Activated T-cell treated with anti-CD3 and anti-CD28 coated beads for 48 hours (primary cell): ENCODE measurements at places on chromosomes 3 and 15.

DNA sequence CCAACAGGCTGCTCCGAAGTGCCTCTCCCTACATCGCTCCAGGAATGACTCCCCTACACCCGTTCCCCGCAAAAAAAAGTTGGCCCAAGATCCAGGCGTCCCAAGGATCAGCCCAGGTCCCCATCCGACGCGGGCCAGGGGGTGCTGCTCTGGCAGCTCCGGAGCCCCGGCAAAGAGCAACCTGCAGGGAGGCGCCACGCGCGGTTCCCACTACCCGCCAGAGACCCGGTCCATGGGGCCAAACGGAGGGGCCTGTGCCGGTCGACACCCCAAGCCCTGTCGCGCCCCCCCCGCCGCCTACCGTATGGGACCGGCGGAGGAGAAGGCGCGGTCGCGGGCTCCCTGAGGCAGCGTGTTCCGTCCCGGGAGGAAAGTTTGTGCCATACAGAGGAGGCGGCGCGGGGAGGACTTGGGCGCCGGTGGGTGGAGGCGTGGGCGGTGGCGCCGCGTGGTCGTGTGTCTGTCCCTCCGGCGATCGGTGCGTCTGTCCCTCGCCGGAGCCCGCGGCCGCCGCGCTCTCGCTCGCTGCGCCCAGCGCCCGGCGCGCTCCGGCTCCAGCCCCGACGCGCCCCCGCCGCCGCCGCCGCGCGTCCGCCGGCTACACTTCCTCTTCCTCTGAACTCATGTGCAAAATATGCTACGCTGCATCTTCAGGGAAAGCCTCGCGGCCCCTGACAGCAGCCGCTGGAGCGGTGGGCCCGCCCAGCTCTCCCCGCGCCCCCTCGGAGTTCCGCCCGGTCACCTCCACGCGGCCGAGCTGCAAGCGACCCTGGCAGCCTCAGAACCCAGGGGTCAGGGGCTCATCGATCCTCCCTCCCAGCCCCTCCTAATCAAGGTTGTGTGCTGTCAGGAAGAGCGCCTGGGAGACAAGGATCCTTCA, at the start of gene RFTN1:
Gene RFTN1, minus strand, starts transcription at position 559 of the 880 bp plus-strand sequence. CDS start 19,830 bp downstream, outside the sequence.
- DNase-seq: peak; percentile 52

- no peak for DNase-seq
Measured at GRCh38 chr3:106825962-106826605, 551.2 kb upstream of the CCDC54 start.

DNA sequence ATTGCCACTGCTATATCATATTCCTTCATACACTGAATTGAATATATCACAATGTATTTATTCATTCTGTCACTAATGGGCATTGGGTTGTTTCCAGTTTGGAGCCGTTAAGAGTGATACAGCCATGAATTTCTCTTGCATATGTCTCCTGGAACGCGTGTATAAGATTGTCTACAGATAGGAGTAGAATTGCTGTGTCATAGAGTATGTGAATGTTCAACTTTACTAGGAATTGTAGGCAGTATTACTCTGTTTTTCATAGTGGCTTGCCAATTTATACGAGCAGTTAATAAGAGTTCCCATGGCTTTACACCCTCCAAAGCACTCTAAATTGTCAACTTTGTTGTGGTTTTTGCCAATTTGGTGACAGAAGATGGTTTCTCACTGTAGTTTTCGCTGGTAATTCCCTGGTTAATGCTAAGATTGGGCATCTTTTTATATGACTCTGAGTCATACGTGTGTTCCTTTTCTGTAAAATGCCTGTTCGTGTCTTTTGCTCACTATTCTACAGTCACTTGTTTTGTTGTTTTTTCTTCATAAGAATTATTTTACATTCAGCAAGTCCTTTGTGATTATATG, 136.1 kb upstream of the LIPC start:
- DNase-seq: no peak

DNA sequence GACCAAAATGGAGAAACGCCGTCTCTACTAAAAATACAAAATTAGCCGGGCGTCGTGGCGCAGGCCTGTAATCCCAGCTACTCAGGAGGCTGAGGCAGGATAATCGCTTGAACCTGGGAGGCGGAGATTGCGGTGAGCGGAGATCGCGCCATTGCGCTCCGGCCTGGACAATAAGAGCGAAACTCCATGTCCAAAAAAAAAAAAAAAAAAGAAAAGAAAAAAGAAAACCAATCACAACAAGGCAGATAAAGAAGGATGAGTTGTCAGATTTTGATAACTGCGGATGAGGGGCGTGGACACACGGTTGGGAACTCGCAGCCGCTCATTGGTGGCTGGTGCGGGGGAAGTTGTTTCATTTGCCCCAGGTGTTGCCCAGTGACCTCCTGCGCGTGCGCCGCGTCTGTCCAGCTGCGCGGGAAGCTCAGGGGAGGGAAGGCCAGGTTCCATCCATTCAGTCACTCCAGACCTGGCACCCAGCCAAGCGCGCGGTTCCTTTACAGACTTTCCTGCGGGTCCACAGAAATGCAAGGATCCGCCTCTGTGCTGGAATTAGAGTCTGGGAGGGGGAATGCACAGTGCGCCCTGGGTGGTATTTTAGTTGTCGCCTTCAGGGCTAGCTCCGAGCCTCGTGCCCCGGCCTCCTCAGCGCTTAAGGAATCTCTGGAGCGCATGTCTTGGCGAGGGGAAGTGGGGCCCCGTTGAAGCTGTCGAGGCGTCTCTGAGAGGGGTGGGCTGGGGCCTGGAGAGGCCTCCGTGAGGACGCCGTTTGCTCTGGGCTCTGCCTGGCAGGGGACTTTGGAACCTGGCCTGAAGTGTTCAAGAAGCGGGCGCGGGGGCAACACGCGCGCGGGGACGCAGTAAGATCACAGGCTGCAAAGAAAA, 708 bp upstream of the GCHFR start:
- DNase-seq: no peak
